ENCODE measurements at places on chromosomes 5 and 9. TPM values are rescaled to one million over a fixed set of nuclear protein-coding genes. Genes with fewer than 3 reads are reported as not detected.

DNA sequence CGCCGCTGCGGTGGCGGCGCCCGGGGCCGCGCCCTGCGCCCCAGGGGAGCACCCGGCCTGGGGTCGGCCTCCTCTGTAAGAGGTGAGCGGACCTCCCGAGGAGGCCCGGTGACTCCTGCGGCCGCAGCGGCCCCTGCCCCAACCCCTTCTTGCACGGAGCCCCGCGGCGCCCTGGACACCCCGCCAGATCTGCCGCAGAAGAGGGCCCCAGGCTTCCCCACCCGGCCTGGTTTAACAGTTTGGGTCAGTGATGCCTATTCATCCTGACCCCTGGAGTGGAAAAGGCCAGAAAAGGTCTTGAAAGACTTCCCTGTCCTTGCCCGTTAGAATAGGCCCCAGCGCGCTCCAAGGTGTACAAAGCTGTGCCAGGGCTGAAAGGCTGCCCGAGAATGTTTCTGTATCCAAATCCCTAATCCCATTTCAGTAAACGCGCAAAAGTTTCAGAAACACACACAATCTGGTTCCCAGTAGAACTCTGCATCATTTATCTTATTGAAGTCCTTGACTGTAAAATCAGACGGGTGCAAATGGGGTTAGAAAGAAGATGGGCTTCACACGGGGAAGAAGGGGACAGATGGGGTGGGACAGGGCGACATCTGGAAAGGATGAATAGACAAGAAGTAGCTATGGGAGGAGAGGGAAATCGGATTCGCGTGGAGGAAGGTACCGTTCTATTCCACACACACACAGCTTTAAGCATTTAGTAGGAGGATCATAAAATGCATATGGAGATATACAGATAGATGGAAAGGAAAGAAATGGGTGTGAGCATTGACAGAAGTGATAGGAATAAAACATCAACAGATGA, 1.1 kb upstream of the SSBP2 start:
- no peak for DNase-seq

- no peak for DNase-seq
Measured at GRCh38 chr5:79505138-79505537, 8.8 kb downstream of the HOMER1 start.

UBE2R2 gene
- 49.2 TPM for total RNA-seq

GRCh38 chr5:83471405-83472212, at the start of gene VCAN:
Gene VCAN, plus strand, starts transcription at chr5:83471744. Its CDS starts 11,775 bp downstream, at chr5:83483519.
- peak; percentile 24 for DNase-seq

EMB gene
- 18.9 TPM for total RNA-seq

PRUNE2 gene
- total RNA-seq, result not detected
